ENCODE measurements at places on chromosomes 6 and 20. TPM values are rescaled to one million over a fixed set of nuclear protein-coding genes. Genes with fewer than 3 reads are reported as not detected.
A peak's percentile ranks its signal among the peaks of the same experiment; 100 is the strongest.

Gene SALL4
- not detected for total RNA-seq

Gene ZBTB12
- total RNA-seq, result 1.2 TPM

Gene INSM1
- total RNA-seq, result not detected

GRCh38 chr6:116840091-116840490, 11.2 kb upstream of the GPRC6A start:
- peak; percentile 69 for DNase-seq

DNA sequence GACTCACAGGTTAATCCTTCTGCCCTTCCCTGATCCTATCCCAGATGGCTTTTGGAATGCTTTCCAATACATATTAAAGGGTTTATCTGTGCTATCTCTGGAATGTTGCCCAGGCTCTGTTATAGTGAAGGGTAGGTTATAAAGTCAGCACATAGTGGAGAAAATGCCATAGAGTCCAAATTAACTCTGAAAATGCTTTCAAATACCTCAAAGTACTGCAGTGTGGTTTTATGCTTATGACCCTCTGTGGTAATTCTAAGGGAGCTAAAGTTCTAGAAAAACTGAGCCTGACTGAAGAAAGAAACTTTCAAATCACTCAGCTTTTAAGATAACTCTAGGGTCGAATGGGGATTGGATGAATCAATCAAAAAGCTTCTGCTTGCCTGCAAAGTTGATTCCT, 159.8 kb downstream of the PLCB1 start:
- DNase-seq, result no peak

DNA sequence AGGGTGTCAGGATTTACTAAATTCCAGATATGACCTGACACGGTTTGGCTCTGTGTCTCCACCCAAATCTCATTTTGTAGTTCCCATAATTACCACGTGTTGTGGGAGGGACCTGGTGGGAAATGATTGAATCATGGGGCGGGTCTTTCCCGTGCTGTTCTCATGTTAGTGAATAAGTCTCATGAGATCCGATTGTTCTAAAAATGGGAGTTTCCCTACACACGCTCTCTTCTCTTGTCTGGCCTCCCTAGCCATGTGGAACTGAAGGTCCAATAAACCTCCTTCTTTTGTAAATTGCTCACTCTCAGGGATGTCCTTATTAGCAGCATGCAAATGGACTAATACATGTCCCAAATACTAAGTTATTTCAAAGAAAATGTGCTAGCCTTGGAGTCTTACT, 121.1 kb downstream of the CENPW start:
- DNase-seq, result peak; percentile 2

DNA sequence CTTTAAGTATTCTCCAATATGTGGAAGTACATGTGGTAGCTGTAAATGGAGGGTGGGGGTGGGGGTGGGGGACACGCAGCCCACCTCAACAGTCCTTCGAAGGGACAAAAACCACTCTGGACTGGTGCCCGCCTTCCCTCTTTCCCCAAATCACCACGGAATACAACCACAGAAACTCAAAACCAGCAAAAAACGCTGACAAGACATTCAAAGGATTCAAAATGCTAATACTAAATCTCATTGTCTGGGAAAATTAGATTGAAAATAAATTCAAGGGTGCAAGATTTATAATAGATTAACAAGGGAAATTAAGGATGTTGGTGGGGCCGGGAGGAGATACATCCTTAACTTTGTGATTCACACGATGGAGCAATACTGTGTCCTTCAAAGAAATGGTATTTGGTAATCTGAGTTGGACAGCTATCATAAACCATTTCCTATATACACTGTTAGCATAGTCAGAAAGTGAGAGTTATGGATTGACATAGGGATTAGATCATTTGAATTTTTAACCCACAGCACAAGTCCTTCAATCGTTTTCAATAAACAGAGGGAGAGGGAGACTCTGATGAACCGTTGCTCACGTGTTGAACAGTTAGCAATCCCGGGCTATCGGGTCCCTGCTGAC, 766 bp upstream of the TBC1D22B start:
- DNase-seq, result no peak

- no peak for DNase-seq
These were observed 36.2 kb downstream of the DCDC2 start for GRCh38 chr6:24321538-24322162.

DNA sequence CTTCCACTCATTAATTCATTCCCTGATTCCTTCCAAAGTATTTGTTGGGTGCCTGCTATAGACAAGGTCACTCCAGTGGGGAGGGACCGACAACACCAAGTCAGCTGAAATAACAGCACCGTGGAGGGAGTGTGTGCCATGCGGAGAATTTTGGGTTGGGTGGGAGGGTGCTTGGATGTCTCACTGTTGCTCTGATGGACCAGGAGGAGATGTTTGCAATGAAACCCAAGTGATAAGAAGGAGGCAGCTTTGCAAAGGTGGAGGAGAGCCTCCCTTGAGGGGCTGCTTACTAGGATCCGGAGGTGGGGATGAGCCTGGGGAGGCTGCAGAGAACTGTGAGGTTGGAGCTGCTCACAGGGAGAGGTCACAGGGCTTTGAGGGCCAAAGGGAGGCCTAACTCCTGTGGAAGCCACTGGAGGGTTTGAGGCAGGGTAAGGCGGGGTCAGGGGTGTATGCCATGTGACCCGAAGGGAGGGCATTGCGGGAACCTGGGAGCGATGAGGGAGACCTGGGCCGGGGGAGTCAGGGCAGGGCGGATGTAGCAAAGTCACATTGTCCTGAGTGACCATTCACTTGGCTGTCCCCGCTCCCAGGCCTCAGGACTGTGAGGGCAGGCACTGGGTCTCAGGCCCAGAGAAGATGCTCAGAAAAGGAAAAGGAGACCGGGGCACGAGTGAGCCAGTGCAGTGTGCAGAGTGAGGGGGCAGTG, 124.5 kb downstream of the PHACTR3 start:
- no peak for DNase-seq

GRCh38 chr6:160883999-160884398, 107.6 kb upstream of the MAP3K4 start:
- no peak for DNase-seq

DNA sequence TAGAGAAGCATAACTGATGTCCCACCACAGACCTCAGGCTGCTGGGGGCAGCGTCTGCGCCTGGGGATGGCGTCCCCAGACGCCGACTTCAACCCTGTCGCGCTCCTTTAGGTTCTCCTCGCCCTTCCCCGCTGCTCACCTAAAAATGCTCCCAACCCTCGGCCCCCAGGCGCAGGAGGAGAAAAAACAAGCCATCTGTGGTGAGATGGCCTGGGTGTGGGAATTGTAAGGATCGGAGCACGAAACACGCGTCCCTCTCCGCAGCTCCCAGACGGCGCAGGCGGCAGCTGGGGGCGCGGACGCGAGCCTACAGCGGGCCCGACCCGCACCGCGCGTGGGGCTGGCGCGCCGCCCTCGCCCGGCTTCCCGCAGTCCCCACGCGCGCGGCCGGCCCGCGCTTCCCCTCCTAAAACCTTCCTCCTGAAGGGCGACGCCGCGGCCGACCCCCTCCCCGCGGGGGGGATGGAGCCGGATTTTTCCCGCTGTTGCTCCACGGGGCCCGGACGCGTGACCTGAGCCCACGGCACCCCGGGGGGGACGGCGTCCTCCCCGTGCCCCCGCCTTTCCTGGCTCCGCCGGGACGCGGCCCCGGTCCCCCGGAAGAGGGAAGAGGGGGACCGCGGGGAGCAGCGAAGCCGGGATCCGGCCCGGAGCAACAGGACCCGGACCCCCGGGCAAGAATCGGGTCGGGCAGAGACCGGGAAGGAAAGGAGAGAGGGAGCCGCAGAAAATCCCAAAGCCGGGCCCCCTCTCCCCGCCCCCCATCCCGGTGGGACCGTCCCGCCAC, 611 bp downstream of the EPB41L2 start:
- peak; percentile 14 for DNase-seq

DNA sequence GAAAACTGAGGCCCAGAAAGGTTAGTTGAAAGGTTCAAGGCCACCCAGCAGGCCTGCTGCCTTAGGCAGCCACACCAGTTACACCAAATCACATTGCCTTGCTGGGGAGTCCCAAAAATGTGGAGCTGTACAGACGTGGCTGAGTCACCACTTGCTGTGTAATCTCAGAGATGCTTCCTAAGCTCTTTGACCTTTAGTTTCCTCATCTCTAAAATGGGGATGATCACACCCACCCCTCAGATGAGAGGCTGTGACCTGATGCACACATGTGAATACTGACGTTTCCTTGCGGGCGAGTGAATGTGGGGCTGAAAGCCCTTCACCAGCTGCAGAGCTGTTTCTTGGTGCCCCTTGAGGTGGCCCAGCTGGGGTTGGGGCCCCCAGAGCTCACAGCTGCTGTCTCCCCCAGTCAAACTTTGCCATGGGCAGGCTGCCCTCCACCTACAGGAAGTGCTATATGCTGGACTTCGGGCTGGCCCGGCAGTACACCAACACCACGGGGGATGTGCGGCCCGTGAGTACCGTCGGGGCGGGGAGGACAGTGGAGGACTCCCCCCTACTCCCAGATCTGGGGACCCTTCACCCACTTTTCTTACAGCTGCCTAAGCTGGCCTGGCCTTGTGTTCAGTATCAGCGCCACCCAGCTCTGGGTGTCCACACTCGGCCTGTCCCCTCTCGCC, 11.0 kb downstream of the TTBK1 start:
- no peak for DNase-seq

DNA sequence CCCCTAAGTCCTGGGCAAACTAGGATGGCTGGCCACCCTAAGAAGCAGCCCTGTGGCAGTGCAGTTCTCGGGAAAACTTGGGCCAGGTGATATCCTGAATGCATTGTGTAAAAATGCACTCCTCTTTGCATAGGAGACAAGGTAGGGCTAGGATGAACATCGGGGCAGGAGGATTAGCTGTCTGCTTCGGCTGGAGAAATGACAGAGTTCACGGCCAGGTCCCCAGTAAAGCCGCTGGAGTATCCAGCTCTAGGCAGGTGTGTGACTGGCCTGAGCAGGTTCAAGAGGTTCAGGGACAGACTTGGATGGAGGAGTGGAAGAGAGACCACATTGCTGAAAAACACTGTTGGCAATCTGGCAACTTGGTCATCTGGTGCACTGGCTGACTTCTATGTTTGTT, 26.4 kb downstream of the DTD1 start:
- no peak for DNase-seq

- DNase-seq, result no peak
These were observed 44.0 kb downstream of the PANK2 start for GRCh38 chr20:3933218-3933617.

- DNase-seq, result peak; percentile 24
These were observed 66.8 kb upstream of the EYA2 start for GRCh38 chr20:46827718-46828458.

DNA sequence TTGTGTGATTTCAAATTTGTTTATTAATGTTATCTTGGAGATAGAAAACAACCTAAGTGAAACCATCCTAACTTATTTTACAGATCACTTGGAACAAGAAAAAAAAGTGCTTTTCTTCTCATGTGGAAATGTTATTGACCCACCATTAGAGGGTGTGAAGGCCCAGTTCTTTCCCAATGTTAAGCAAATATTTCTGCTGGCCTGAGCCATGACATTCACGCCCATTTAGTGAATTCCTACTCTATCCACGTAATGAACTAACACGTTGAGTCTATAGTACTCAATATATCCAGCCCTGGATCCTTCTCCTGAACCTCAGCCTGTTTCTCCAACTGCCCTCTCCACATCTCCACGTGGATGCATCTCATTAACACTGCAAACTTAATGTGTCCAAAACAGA, 180.6 kb upstream of the ZFP64 start:
- no peak for DNase-seq

Measured in LHCN-M2 (cell line).